Fibroblast of skin of left biceps (primary cell): ENCODE measurements at places on chromosomes 13 and 19.

DNA sequence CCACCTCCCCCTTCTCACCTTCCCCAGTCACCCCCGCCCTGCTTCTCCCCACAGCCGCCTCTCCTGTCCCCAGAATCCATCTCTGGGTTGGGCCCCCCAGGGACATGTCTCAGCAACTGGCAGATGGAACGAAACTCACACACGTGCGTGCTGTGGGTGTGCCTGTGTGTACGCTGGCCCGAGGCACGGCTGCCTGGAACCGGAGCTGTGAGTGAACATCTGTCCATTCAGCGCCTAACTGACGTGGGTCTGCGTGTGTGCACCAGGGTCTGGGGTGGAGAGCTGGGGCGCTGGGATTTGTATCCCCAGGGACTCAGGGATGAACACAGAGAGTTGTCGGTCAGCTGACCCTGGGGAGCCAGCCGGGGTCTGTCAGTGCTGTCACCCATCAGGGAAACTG lies 752 bp upstream of the HAS1 start:
- no peak for DNase-seq

GRCh38 chr19:35315883-35316282 lies 13.1 kb upstream of the CD22 start:
- no peak for DNase-seq

DNA sequence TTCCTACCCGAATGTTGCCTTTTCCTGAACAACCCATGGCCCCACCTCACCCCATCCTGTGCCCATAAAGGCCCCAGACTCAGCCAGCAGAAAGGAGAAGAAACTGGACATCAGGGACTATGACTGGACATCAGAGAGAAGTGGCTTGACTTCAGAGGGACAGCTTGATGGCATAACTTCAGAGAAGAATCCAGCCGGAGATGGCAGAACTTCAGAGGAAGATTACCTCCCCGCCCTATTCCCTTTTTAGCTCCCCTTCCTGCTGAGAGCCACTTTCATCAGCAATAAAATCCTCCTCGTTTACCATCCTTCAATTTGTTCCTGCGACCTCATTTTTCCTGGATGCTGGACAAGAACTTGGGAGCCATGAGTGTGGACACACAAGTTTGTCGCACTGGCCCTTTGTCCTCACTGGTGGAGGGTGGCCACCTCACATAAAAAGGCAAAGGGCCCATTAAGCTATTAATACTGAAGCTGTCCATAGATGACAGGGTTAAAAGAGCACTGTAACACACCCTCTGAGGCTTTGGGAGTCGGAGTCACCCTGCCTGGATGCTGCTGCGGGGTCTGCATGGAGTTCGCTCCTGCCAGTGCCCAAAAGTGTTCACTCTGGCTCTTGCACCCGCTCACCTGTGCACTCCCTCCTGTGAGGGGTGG lies 260.4 kb downstream of the SLITRK1 start:
- DNase-seq = no peak

- DNase-seq = no peak
These were observed 188.9 kb downstream of the KCTD12 start for GRCh38 chr13:76697288-76697687.

- no peak for DNase-seq
These were observed 35.2 kb upstream of the C13orf46 start for GRCh38 chr13:114008964-114009589.

GRCh38 chr13:24505756-24506155 lies 6.8 kb downstream of the PARP4 start:
- no peak for DNase-seq

DNA sequence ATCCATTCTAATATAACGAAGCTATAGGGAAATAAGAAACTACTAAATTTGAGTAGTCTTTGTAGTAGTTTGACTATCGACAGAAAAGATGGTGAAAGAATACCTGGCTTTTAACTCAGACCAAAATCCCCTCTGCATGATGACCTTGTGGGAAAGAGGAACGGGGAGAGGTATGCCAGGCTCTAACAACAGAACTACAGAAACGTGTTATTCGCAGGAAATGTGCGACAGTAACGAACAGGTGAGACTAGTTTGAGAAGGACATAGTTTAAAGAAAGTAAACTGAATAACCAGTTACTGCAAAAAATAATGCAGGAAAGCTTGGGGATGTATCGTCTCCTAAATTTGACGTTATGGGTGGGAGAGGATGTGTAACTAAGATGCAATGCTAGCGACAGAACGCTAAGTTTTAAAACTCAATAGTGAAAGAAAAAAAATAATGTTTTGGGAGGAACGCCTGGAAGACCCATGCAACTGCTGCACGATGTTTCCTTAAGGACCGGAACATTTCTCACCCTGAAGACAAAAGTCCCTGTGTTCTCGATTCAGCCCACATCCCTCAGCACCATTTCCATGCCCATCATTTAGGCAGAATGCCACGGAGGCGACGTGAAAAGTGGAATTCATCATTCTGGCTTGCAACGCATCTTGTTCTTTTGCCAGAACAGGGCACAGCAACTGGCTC lies 1.6 kb upstream of the RAP2A start:
- no peak for DNase-seq

DNA sequence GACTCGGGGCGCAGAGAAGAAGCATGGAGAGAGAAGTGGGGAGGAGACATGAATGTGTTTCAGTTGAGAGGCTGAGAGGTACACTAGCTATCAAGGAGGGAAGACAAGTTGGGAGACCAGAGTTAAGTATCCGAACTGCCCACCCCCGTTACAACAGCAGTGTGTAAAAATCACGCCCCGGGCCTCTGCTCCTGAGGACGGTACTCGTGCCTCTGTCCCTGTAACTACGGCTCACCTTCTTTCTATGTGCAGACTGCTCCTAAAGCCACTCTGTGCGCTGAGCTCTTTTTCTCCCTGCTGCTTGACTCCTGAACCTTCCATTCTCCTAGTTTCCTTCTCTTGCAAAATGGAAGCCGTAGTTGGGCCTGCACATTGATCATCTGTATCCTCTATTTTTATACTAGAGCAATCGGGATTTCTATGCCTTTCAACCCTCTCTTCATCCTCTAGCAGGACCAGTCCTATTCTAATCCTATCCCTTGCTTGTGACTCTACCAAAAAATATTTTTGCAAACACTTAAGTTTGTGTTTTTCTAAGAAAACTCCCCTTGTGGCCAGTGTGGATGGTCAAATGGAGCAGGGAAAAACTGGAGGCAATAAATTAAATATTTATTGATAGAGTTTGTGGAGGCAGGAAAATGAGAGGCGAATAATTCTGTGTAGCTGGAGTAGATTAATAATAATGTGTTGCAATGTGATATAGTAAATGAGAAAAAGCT lies 569 bp downstream of the POLR1D start:
- no peak for DNase-seq

DNA sequence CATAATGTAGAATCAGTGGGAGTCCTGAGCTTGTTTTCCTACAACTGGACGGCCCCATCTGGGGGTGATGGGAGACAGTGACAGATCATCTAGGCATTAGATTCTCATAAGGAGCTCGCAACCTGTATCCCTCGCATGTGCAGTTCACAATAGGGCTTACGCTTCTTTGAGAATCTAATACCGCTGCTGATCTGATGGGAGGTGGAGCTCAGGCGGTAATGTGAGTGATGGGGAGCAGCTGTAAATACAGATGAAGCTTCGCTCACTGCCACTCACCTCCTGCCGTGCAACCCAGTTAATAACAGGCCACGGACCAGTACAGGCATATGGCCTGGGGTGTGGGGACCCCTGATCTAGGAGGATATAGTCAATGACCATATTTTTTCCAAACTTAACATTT lies 38.8 kb downstream of the RCBTB1 start:
- DNase-seq = no peak

DNA sequence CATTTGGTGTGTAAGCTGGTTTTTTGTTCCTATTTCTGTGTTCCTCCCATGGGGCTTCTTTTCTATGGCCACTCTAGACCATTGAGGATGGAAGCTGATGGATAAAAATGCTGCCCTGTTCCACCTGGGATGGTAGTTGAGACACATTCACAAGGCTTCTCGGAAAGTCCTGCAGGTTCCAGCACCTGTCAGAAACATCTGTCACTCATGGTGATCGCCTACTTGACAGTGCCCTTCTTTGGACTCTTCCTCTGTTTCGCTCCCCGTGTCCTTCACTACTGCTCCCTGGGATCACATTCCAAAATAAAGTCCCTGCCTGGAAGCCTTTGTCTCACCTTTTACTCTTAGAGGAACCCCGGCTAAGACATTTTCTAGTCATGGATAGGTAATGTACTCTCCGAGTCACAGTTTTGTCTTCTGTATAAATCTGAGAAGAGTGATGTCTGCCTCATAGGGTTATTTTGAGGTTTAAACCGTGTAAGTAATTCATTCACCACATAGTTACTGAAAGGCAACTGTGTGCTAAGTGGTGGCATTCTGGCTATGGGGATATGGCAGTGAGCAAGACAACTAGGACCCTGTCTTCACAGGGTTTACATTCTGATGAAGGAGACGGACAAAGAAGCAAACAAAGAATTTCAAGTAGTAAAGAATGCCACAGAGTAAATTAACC lies 21.0 kb downstream of the UBAC2 start:
- no peak for DNase-seq

- DNase-seq = no peak
These were observed 4.9 kb upstream of the ESD start for GRCh38 chr13:46801858-46802257.

GRCh38 chr19:10898633-10899032 lies 27.3 kb downstream of the CARM1 start:
- DNase-seq = no peak

GRCh38 chr19:16200038-16201010 lies 2.6 kb downstream of the AP1M1 start:
- no peak for DNase-seq

DNA sequence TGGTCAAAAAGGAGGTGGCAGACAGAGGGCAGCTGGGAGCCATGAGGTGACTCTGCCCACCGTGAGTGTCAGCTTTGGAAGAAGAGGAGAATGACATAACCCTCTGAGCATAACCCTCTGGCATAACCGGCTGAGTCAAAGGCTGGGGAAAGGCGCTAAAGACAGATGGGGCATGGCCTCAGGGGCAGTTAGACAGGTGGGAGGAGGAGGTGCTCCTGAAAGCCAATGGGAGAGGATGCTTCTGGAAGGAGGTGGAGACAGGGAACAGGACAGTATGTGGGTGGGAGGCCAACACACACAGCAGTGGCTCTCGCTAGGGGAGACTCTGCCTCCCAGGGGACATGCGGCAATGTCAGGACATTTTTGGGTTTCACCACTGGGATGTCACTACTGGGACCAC lies 17.1 kb downstream of the ELAVL1 start:
- no peak for DNase-seq

- DNase-seq = no peak
These were observed 4.4 kb downstream of the PLEKHJ1 start for GRCh38 chr19:2231621-2232221.

DNA sequence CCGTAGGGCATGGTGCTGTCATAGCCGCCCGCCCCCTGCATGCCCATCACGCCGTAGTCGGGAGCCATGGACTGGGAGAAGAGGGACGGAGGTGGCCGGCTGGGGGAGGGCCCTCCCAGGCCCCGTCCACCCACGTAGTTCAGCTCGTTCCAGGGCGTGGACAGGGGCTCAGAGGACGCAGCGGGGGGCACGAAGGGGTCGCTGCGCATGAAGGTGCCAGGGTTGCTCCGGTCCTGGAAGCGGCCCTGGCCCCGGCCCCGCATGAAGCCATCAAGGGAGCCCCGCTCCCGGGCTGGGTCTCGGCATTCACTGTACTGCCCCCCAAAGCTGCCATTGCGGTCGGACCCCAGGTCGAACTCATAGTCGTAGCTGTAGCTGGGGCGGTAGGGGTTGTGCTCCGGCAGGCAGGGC lies 6.7 kb downstream of the AKAP8 start:
- no peak for DNase-seq

DNA sequence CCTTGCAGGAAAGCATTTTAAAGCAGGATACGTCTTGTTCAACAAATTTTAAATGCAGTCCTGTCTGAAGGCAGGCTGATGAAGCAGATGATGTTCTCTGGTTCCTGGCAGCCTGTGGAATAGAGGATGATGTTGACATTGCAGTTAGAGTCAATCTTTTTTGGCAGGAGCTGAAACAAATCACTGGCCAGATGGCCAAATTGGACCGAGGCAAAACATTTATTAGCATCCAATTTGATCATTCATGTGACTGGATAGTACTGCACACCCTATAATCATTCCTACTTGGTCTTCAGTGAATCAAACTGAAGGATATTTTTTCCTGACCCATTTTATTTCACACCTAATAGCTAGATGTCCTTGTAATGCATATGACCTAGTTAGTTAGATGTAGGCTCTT lies 172.2 kb upstream of the SLC10A2 start:
- no peak for DNase-seq

DNA sequence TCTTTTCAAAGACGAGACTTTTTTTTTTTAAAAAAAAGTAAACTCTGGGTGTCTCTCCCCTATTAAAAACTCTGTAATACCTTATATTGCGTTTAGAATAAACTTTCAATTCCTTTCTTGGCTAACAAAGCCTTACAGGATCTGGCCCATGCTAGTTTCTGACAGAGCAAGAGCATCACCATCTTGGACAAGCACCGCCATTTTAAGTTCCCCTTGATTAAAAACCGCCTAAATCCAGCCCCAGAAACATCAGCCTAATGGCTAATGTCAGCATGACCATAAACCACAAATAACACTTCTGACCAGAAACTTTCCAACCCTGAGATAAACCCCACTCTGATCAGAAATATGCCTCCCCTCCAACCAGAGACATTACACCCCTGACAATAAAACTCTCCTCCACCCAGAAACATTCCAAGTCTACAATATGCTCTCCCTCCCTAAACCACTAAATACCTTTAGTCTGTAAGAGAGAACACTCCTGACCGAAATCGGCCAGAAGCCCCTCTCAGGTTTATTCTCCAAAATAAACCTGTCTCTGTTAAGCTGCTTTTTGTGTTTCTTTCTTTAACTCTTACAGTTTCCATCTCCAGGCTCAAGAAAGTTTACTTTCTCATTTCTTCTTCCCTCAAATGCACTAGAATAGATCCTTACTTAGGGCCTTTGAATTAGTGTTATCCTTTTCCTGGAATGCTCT lies 1.6 kb upstream of the AKAP11 start:
- no peak for DNase-seq

GRCh38 chr19:4367781-4368127 lies 24.4 kb downstream of the MPND start:
- DNase-seq = no peak

GRCh38 chr19:42081584-42082203 lies 5.7 kb downstream of the ZNF574 start:
- DNase-seq = no peak

DNA sequence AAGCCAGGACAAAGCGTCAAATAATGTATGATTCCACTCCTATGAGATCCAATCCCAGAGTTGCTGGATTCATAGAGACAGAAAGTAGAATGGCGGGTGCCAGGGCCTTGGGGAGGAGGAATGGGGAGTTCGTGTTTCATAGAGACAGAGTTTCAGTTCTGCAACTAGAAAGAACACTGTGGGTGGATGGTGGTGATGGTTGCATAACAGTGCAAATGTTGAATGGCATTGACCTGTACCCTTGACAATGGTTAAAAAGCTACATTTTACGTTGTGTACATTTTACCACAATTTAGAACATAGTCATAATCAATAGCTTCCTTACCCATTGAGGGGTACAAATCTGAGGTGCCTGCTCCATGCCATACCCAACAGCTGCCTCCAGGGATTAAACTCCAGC lies 33.4 kb downstream of the MBD3L2B start:
- no peak for DNase-seq
